ENCODE measurements at places on chromosomes 2 and 18. TPM values are rescaled to one million over a fixed set of nuclear protein-coding genes. Genes with fewer than 3 reads are reported as not detected.

DNA sequence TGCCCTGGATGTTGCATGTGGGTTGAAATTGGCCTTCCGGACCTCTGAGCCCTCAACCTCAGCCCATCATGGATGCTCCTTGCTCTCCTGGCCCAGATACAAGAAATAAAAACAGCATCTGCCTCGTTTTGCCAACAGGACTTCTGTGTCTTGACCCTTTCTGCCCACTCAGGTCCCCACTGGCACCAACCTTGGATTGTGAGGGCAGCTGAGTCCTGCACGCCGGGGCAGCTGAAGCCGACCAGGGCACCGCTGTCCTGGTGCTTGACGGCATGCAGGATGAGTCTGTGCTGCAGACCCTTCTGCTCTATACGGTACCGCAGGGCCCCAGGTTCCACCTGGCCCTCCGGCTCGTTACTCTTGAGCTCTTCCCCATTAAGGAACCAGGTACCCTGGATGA is 4.7 kb downstream of the OBSL1 start:
- H3K36me3 ChIP-seq: no peaks in the 10 kb centered on the region
- H3K4me3 ChIP-seq: no peak overlapping the region
- H3K27me3 ChIP-seq: peaks cover 27% of the 10 kb centered on the region
- no peaks in the 10 kb centered on the region for H3K4me1 ChIP-seq
- DNase-seq: no peak

DNA sequence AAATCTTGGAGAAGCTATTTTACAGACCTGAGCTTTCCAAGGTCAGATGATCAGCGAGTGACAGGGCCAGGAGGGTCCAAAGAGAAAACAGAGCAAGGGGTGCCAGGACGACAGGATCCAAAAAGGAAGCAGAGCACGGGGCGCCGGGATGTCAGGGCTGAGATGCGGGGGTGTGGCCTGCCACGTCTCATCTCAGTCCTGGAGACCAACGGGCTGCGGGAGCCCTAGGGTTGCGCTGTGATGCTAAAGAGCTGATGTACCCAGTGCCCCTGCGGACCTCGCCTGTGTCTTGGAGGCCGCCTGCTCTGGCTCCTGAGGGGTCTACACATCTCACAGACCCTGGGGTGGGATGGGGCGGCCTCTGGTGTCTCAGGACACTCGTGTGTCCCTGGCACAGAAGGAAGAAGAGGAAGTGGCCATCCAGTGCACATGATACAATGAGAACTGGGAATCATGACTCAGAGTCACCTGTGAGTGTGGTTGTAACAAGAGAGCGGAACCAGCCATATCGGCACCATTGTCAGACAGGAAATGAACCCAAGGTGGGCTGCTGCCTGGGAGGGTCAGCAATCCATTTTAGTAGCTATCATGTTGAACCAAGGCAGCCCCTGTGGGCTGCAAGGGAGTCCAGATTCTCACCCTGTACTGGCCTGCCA is 97.8 kb downstream of the MYT1L start:
- H3K27me3 ChIP-seq: no peaks in the 10 kb centered on the region
- no peak overlapping the region for H3K27ac ChIP-seq
- no peaks in the 10 kb centered on the region for H3K4me1 ChIP-seq
- H3K4me3 ChIP-seq: no peak overlapping the region
- DNase-seq: no peak
- H3K36me3 ChIP-seq: no peaks in the 10 kb centered on the region

DNA sequence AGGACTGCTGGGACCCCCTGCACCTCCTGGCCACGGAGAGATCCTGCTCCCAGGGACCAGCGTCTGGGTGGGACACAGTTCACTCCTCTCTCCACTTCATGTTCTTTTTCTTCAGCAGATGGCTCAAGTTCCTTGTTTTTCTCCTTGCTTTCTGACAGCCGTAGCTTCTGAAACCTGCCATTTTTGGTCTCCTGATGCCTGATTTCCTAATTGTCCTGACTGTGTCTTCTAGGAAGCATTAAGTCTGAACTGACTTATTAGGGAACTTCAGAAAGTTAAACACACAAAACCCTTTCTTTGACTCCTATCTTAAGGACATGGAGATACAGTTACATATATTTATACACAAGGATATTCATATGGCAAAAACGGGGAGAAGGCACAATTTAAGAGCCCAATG is 22.7 kb downstream of the CNNM4 start:
- no peaks in the 10 kb centered on the region for H3K36me3 ChIP-seq
- no peak overlapping the region for H3K27ac ChIP-seq
- H3K4me1 ChIP-seq: peaks cover 10% of the 10 kb centered on the region

- DNase-seq: no peak
- H3K4me3 ChIP-seq: peak overlapping the region; percentile 29
- H3K36me3 ChIP-seq: peaks cover 42% of the 10 kb centered on the region
These were observed 37.9 kb downstream of the DARS1 start for GRCh38 chr2:135947483-135947882.

DNA sequence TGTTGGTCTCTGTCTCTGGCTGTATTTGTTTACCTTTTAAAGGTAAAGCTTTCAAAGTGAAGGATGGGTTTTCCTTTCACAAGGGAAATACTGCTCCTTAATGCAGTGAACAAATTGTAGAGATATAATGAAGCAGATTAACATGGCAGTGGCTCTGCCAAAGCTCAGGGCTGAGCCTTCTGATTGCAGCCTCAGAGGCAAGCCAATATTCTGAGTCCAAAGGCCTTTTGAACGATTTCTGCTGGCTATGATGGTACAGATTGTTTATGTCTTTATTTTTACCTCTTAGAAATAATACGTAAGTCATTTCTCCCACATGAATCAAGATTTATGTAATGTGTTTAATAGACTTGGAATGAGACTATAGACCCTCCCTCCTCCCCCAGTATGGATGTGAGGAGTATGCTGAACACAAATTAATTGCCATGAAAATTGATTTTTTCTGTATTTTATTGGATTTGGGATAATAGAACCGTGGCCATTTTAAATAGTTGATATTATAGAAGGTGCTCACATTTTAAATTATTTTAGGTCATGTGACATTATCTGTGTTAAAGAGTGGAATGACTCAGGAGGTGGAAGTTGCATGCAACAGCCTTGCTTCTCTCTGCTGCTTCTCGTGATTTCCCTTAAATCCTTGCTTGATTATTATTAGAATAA is 772 bp downstream of the SCN2A start:
- no peaks in the 10 kb centered on the region for H3K36me3 ChIP-seq
- no peaks in the 10 kb centered on the region for H3K4me1 ChIP-seq
- H3K4me3 ChIP-seq: no peak overlapping the region
- DNase-seq: no peak
- H3K27me3 ChIP-seq: no peaks in the 10 kb centered on the region
- no peak overlapping the region for H3K27ac ChIP-seq

DNA sequence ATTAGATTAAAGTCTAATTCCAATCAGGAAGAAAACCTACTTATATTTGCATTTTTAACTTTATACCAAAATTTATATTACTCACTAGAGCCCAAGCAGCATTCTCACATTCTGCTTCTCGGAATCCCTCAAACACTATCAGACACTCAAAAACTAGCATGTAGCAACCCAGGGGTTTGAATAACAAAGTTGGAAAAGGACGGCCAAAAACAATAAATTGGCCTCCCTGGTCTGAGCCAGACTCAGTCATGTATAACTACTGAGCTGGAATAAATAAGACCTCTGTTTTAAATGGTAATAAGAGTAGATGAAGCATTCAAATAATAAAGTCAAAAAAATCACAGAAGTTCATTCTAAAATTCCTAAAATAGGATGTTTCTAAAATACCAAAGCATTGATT is 290.9 kb downstream of the IRS1 start:
- H3K4me1 ChIP-seq: no peaks in the 10 kb centered on the region
- H3K4me3 ChIP-seq: no peak overlapping the region
- no peaks in the 10 kb centered on the region for H3K36me3 ChIP-seq
- no peak overlapping the region for H3K27ac ChIP-seq
- peaks cover 26% of the 10 kb centered on the region for H3K27me3 ChIP-seq
- no peak for DNase-seq

- DNase-seq: no peak
- H3K4me3 ChIP-seq: no peak overlapping the region
- no peak overlapping the region for H3K27ac ChIP-seq
- H3K36me3 ChIP-seq: no peaks in the 10 kb centered on the region
These were observed 244.1 kb upstream of the RBBP8 start for GRCh38 chr18:22688877-22689496.

DNA sequence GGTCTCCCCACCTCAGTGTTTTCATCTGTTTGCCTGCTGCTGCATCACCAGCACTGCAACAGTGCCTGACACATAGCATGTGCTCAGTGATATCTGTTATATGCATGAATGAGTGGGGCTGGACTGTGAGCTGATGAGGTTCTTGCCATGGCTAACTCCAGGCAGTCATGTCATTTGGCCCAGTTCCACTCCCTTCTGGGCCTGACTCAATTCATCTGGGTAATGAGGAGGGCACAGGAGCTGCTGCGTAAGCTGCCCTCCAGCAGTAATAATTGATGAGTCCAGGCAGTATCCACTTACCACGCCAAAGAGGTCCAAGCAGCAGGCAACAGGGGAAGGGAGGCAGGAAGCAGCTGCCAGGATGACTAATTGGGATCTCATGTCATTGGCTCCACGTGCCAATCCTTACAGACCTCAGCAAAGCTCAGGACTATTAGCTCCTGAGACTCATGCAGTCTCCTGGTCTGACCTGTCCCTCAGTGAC is 34.1 kb upstream of the MAT2A start:
- no peak for DNase-seq
- H3K36me3 ChIP-seq: no peaks in the 10 kb centered on the region
- no peaks in the 10 kb centered on the region for H3K27me3 ChIP-seq
- H3K4me1 ChIP-seq: no peaks in the 10 kb centered on the region
- H3K27ac ChIP-seq: no peak overlapping the region

DNA sequence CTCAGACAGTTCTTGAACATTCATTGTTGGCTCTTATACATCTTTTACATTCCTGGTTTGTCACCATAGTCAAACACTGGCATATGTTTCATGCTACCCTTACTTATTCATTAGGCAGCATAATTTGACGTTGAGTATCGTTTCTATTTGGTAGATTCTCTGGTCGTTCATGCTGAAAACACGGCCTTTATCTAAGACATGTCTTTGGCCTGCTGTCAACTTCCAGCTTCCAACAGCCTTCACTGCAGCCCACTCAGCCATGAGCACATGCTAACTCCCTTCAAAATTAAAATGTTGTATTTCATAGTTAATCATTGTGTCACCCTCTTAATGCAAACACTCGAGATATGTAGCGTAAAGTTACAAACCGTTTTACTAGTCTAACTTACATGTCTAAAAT is 493.0 kb upstream of the NRP2 start:
- no peak for DNase-seq
- H3K27ac ChIP-seq: no peak overlapping the region
- no peaks in the 10 kb centered on the region for H3K27me3 ChIP-seq
- H3K4me1 ChIP-seq: no peaks in the 10 kb centered on the region
- no peaks in the 10 kb centered on the region for H3K36me3 ChIP-seq

DNA sequence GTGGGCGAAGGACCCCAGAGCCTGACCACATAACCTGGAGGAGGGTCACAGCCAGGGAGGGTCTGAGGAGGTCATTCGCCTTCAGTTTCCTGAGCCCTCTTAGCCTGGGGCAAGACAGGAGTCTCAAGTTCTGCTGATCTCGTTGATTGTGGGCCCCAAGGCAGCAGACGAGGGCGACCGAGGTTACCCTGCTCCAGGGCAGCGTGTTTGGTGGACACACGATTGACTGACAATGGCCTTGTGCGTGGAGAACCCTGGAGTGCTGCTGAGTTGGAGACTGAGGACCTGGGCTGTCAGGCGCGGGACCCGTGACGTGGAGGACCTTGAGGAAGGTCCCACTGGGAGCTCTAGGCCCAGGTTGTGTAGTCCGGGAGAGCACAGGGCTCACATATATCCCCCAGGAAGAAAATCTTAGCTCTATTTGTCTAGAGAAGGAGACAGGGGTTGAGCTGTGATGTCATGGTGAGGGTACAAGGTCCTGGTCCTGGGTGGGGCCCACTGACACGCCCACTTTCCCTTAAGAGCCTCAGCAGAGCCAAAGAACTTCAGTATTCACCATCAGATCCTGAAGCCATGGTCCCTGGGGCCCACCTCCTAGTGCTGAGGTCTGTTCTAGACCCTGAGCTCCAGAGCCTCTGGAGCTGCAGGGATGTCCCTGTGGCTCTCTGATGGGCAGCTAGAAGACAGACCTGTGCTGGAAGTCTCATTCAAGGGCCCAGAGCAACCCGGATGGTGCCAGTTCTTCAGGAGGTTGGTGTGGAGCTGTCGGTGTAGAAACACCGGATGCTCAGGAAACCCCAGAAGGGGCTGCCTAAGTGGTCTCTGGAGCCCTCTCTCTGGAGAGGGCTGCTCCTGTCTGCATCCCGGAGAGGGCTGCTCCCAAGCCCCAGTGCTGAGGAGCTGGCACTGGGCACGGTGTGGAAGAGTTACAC is 53.1 kb downstream of the DYSF start:
- H3K36me3 ChIP-seq: no peaks in the 10 kb centered on the region
- no peak overlapping the region for H3K4me3 ChIP-seq
- peaks cover 4% of the 10 kb centered on the region for H3K4me1 ChIP-seq

GRCh38 chr2:170218456-170218855 is 40.5 kb downstream of the MYO3B start:
- no peak overlapping the region for H3K27ac ChIP-seq
- no peak overlapping the region for H3K4me3 ChIP-seq
- H3K36me3 ChIP-seq: no peaks in the 10 kb centered on the region
- no peak for DNase-seq
- peaks cover 6% of the 10 kb centered on the region for H3K4me1 ChIP-seq

DNA sequence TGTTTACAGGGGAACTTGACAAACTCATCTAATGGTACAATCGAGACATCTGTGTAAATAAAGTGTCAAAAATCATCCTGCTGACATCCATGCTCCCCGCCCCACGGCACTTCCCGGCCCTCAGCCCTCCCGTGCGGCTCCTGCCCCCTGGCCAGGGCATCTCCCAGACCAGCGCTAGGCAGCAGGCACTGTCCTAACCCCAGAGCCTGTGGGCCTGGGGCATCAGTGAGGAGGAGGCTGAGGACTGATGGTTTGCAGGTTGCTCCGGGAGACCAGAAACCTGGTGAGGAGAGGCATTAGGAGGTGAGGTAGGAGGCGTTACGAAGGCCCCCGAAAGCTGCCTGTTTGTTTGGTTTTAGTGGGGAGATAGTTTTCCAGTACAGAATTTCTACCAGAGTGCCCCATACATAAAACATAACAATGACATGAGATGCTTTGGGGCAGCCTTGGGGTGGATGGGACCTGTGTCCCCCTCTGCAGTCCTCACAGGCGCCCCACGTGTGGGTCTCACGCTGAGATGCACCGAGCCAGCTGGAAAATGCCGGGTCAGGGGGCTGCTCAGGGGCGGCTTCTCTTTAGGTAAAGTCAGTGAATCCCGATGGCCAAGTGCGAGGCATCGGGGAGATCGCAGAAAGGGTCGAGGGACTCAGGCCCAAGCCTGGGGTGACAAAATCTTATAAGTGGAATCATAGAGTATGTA is 114.2 kb downstream of the RTP5 start:
- H3K4me1 ChIP-seq: peaks cover 8% of the 10 kb centered on the region
- H3K36me3 ChIP-seq: peaks cover 3% of the 10 kb centered on the region
- no peaks in the 10 kb centered on the region for H3K27me3 ChIP-seq
- no peak overlapping the region for H3K27ac ChIP-seq
- no peak for DNase-seq

The MYO7B gene
- 0.79 TPM for total RNA-seq

The ACVR1C gene
- 3.6 TPM for total RNA-seq

The TTLL4 gene
- 30.9 TPM for total RNA-seq
